ENCODE measurements at places on chromosomes 3 and 15.

- peak; percentile 58 for DNase-seq
Measured at GRCh38 chr3:109275702-109276293, 40.5 kb downstream of the DPPA2 start.

- DNase-seq: no peak
Measured at GRCh38 chr3:4830586-4830914, 148.7 kb upstream of the BHLHE40 start.

GRCh38 chr15:65083262-65083701 is 6.7 kb downstream of the KBTBD13 start:
- peak; percentile 28 for DNase-seq

DNA sequence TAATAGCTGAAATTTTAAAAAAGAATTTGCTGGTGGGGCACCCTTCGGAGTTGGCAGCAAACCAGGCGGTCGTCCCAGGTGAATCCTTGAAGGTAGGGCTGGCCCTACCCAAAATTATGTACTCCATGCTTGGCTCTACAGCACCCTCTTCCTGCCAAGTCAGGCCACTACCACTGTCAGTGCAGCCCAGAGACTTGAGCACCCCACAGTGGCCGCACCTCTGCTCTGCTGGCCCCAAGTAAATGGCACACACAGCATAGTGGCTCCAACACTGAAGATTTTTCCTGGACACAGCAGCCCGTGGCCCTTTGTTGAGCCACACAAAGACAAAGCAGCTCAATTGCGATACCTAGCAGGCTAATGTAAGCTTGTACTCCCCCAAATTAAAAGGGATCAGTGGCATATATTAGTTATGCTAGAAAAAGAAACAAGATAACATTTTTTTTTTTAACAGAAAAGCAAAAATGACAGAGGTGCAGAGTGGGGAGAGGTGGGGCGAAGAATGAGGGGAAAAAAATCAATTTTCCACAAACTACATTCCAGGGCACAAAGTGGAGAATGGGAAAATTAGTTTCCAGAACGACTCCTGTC is 250.5 kb downstream of the UACA start:
- peak; percentile 25 for DNase-seq

DNA sequence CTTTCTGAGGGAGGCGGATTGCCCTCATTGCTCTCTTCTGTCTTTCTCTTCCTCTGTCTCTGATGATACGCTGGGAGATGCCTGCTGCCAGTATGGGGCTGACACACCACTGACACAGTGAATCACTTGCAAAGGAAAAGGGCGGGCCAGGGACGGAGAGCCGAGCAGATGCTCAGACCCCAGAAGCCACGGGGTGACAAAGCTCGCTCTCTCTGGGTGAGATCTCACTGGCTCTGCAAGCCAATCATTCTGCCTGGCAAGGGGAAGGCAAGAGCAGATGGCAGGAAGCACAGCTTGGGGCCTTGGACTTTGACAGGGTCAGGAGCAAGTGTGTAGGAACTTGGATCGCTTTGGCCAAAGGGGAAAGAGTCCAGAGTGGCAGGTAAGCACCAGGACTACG is 198.7 kb downstream of the NTRK3 start:
- no peak for DNase-seq

- no peak for DNase-seq
Measured at GRCh38 chr3:136380530-136380929, 130.4 kb downstream of the PCCB start.

- no peak for DNase-seq
Measured at GRCh38 chr3:71360764-71361163, 222.8 kb downstream of the FOXP1 start.

DNA sequence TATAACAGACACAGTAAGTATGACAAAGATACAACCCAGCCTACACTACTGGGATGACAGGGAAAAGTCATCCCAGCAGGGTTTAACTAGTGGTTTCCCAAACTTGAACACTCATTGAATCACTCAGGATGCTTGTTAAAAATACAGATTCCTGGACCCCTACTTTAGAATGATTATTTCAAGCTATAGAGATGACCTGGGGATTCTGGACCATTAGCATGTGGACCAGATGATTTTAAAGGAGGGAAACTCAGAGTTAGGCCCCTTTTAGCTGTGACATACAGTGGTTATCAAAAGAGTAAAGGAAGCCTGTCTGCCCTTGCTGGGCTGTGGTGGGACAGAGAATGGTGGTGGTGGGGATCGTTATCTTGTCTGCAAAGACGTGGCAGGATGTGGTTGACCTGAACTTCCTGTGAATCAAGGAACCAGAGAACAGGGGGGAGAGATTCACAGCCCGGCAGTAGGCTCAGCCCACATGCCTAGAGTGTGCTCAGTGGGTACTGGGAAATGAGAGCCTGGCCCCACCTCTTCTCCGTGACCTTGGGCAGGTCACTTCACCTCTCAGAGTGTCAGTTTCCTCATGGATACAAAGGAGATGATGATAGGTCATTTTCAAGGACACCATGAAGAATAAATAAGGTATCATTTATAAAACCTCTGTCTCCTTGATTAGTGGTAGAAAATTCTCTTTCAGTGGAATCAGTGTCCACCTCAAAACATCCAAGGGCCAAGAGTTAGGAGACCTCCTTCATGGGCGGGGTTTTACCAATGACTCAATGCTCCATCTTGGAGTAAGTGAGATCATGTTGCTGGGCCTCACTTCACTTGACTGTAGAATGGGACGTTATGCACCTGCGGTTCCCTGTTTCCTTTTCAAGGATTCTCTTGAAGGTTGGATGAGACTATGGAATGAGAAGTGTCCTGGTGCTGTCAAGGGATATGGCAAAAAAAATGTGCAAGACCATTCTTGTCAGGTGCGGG is 306.5 kb downstream of the RPLP1 start:
- no peak for DNase-seq

DNA sequence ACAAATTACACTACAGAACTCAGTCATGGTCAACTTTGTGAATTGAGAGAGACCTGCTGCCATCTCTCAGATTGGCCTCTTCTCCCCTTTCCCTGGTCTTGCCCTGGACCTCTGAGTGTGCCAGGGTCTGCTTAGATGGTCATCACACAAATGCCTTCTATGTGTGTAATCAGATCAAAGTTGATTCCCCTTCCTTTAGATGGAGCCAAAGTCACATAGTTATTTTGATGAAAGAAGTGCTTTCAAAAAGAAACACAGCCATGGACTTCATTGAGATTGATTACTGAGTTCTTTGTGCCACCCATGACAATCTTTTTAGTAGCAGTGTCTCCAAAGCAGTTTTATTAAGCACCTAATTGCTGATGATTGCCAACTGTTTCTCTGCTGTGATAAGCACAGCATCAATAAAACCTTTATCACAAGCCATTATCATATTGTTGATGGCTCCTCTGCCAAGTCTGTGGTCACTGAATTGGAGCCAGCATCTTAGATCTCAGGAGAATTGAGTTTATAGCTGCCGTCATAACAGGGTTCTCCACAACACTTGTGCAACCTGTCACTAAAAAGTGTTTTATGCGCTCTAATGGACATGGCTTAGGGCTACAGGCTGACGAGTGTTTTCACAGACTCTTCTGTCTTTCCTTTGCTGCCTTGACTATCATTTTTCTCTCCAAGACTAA is 149.7 kb upstream of the NUDT16 start:
- DNase-seq: no peak

DNA sequence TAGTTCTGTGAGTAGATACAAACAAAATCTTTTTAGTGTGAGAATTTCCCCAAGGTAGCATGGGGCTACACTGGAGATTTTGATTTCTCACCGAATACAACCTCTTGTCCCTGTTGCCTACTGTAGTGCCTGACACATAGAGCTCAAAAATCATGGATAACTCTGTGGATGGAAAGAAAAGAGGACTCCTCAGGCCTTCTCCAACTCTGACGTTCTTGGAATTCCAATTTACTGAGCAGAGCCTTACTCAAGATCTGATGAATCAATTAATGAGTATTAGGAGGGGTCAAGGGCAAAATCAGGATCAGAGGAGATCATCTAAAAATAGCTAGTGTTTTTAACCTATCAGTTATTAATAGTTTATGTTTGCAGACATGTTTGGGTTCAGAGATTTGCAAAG is 46.7 kb upstream of the PYDC2 start:
- DNase-seq: no peak

DNA sequence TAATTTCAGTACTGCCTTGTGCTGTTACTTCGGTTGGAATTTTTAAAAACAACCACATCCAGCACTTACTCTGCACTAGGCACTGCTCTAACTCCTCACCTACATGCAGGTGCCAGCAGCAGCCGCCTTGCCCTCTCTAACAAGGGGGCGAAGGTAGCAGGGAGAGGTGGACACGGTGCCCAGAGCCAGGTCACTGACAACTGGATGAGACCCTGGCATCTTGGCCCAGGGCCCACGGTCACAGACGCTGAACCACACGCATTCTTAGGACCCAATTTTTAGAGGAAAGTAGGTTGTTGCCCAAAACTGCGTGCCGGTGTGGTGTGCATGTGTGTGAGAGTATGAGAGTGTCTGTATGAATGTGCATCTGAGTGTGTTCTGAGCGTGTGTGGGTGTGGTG is 63.4 kb upstream of the GATA2 start:
- DNase-seq: no peak

All from neural crest cell (in vitro differentiated cells).